Amygdala (tissue), 56 donors: ENCODE measurements at places on chromosomes 3 and 15.

- DNase-seq = no peak
These were observed 389.1 kb upstream of the TPRG1 start for GRCh38 chr3:188782613-188783124.

- no peak for DNase-seq
These were observed 76.7 kb downstream of the SST start for GRCh38 chr3:187593451-187593850.

- no peak for DNase-seq
These were observed 1022.4 kb downstream of the FHIT start for GRCh38 chr3:60228823-60229222.

DNA sequence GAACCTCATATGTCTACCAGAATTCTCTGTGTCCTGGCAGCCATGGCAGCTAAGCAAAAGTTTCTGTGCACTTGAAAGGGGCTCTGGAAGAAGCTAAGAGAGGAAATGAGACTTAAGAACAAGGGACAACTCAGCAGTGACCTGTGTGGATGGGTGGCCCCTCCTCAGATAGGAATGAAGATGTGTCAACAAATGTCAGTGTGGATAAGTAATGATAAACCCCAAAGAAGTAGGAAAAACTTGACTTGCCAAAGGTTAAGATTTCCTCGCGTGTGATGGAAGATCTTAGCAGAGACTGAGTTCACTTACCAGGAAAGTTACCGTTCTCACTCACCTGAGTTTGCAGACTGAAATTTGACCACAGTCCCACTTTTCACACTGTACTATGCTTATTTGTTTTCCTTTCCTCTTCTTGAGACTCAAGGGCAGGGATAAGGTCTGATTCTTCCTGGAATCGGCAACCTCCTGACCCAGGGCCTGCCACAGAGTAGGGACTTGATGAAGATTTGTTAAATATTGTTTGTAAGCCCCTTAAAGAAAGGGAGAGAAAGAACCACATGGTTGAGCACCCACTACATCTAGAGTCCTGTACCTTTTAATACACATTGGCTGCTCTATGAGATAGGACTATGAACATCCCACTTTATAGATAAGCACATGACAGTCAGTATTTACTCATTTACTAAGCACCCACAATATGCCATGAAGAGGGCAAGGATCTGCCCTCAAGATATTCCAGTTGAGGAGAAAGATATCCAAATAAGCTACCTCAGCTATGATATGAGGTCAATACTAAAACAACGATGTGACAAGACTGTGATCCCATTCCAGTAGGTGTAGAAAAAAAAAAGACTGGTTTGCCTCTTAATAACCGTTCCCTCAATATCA is 7.3 kb upstream of the HRH1 start:
- no peak for DNase-seq

- no peak for DNase-seq
These were observed 80.9 kb upstream of the FAM98B start for GRCh38 chr15:38373016-38373415.

DNA sequence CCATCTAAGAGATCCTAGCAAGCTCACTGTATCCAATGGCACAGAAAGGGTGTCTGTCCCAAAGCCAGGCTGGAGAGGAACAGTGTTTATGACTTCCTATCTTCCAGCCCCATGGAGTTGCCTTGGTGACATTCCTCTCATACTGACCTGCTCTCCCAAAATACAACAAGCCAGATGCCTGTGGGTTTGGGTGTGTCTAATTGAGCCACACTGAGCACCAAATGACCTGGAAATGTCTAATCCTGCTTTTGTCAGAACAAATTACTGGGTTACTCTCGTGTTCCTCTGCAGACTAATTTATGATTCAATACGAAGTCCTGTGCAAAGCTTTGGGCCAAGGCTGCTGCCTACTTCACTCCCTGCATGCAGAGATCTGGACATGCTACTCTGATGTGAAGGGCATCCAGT is 98.1 kb upstream of the STRIT1 start:
- no peak for DNase-seq

DNA sequence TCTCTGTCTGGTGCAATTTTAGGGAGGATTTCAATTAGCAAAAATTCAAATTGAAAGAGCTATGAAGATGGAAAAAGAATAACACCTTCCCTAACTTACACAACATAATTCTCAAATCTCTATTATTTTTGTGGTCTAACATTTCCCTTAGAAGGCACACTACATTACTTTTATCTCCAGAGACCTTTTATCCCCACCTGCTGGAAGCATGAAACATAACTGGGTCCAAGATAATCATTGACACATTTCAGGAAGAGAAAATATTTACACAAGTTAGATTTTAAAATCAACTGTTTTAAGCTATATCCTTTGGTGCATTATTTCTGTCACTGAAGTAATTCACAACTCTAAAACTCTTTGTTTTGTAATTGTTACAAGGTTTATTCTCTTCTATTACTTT is 779.5 kb downstream of the ROBO1 start:
- DNase-seq = no peak

DNA sequence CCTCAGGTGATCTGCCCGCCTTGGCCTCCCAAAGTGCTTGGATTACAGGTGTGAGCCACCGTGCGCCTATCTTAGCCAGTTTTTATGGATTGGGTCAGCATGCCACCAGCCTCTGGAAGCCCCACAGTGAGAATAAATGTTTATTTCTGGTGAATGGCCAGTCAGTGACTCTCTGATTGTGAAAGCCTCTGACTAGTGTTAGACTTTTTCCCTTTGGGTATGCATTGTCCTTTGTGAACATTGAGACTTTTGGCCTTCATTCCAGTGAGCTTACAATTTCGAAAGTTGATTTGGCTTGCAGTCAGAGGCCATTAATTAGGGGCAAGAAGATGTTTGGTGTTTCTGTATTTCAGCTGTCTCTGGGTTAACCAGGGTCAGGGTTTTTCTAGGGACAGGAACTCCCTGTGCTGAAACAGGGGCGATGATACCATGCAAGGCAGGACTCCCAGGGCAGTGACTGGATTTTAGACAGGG is 274.5 kb upstream of the C2CD4B start:
- DNase-seq = no peak

DNA sequence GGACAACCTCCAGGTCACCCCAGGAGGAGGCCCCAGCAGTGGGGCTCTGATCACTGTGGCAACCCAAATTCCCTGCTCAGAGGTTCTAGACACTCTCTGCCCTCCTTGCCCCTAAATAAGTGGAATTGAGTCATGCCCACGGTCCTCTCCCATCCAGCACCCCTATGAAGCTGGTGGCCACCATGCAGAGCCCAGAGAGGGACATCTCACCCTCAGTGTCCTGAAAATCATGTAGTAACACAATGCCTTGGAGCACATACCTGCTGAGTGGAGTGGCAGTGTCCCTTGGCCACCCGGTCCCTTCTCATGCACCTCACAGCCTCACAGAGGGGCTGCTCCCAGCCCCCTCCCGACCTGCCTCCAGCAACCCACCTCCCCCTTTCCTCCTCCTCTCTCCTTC is 114.3 kb upstream of the MEF2A start:
- no peak for DNase-seq

DNA sequence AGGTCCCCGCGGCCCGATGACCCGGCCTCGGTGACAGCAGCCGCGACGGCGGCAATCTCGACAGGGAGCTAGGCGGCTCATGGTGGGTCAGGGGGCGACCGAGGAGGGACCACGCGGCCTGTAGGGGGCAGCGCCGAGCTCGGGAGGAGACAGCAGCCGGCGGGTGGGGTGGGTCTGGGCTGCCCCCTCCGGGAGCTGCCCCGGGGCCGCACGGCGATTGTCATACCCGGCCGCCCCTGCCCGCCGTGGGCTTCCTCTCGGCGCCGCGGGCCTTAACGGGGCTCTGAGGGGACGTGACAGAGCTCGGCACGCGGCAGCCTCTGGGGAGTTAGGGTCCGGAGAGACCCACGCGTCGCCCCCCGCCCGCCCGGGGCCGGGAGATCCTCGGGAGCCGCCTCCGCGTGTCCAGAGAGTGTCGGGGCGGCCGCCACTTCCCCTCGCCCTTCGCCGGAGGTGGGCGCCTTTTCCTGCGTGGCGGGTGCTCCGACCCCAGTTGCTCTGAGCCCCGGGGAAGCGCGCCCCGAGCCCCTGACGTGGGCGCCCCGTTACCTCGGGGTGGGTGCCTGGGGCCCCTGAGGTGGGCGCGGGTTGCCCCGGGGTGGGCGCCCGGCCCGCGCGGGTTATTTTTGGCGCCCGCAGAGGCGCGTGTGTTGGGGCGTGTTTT is 539 bp upstream of the PLCL2 start:
- DNase-seq = peak; percentile 22

- DNase-seq = no peak
These were observed 128.8 kb downstream of the PEX5L start for GRCh38 chr3:179907784-179908482.

DNA sequence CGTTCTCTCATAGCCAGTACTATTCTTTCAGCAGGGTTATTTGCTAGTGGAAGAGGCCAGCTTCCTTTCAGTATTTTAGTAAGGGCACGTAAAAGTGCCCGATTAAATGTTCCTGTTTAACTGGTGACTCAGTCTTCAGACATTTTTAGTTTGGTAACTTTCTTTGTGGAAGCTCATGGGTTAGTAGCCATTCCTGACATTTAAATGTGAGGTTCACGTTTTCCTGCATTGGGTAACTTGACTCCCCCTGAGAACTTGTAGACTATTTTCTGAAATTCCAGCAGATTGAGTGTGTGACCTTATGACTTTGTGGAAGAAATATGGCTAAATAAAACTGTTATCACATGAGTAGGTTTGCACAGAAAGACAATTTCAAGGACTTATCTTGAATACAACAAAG is 16.9 kb downstream of the ABHD2 start:
- DNase-seq = no peak
